Natural killer cell treated with Interleukin-12 subunit alpha and Interleukin-12 subunit beta and Interleukin-15 and Interleukin-18, amount 100 ng/mL, for 72 hours (primary cell): ENCODE measurements at places on chromosomes 6 and 20. TPM values are rescaled to one million over a fixed set of nuclear protein-coding genes. Genes with fewer than 3 reads are reported as not detected.

The GTSF1L gene
- total RNA-seq = not detected

GRCh38 chr20:48601798-48602197 lies 226.0 kb downstream of the PREX1 start:
- DNase-seq = no peak

GRCh38 chr6:108850669-108851465 lies 2.6 kb downstream of the ARMC2 start:
- DNase-seq = no peak

- no peak for DNase-seq
Measured at GRCh38 chr6:11009353-11009752, 34.8 kb downstream of the ELOVL2 start.

The CRIP3 gene
- total RNA-seq = 2.0 TPM

DNA sequence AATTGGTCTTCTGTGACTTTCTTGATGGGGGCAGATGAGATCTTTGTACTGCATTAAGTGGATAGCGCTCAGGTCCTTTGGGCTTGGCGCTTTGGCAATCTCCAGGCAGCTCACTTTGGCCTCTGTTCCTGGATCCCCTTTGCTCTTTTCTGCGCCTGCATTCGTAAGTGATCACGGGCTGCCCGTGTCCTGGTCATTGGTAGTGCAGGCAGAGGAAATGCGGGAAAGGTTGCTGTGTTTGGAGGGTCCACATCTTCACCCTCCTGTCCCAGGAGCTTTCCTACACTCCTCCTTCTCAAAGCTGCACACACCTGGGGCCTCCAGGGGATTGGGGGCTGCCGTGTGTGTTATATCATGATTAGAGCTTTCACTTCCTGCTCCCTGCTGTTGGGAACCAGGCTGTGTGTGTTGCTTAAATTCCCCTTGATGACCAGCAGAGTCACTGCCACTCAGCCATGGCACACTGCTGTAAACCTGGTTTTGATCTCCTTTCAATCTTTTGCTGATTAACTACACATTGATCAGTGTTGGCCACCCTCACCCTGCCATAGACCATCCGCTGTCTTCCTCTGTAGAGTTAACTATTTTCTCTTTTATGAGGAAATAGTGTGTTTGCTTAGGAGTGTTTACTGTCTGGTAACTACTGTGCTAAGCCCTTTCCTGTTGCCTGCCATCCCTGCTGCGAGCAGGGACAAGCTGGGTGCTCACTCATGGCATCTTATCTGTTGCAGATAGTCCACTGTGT lies 13.0 kb upstream of the SNHG17 start:
- DNase-seq = no peak

The PLCB4 gene
- total RNA-seq = not detected

The C4B gene
- total RNA-seq = 5.0 TPM

DNA sequence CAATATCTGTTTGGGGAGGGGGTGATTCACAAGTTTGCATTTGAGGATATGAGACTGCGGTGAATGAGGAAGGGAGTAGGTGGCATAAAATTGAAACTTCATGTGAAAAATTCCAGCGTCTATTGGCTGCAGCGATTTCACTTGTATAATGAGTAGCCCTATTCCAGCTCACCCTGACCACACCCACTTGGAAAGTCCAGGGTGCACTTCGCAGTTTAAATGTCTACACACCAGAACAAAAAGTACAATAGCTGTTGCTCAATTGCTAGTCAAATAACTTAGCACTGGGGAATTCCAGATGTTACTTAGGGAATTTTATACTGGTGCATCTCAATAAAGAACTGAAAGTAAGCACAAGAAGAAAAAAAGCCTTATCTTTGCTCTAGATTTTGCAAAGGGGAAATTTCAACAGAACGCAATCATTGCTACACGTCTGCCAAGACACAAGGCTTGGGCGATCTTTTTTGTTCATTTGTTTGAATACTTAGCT lies 6.3 kb downstream of the TNFAIP3 start:
- DNase-seq = peak; percentile 92

- no peak for DNase-seq
Measured at GRCh38 chr6:782141-782540, 89.2 kb upstream of the EXOC2 start.

DNA sequence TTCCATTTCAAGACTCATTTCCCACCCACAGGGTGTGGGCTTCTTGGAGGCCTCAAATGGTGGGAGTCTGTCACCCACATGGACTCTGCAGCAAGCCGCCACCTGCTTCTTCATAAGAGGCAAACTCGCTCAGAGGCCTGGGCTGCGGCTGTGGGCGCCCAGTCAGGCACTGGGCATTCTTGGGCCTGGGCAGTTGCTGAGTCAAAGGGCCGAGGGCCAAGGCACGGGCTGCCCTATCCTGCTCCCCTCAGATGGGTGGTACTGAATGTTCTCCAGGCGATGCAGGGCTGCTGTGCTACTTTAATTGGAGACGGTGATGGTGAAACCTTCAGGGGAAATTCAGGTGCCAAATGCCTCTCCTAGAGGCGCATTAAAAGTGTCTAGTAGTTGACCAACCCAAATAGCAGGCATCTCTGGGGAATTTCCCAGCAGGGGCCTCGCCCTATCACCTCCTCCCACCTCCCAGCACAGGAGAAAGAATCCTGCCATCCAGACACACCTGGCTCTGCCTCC lies 57.9 kb downstream of the MAFB start:
- no peak for DNase-seq

- DNase-seq = peak; percentile 8
Measured at GRCh38 chr20:63011798-63012197, 5.0 kb upstream of the BHLHE23 start.

GRCh38 chr6:154478021-154478700 lies 32.3 kb downstream of the CNKSR3 start:
- DNase-seq = no peak

The SEL1L2 gene
- not detected for total RNA-seq

DNA sequence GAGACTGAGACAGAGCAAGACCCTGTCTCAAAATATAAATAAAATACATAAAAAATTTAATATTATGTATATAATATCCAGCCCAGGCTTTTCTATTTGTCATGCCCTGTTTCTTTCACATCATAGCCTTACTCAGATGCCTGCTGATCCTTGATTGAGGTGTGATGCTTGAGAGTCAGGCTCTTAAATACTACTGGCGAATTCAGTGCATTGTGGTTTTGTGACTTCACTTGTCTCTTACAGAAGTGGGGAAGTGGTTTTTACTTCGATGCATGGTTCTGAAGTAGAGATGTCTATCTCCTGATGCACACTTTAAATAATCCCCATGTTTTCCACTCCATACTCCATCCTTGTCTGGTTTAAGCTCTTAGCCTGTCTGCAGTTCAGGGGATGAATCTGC lies 29.1 kb downstream of the ASXL1 start:
- no peak for DNase-seq

- no peak for DNase-seq
Measured at GRCh38 chr6:98514796-98515195, 319.6 kb upstream of the POU3F2 start.

DNA sequence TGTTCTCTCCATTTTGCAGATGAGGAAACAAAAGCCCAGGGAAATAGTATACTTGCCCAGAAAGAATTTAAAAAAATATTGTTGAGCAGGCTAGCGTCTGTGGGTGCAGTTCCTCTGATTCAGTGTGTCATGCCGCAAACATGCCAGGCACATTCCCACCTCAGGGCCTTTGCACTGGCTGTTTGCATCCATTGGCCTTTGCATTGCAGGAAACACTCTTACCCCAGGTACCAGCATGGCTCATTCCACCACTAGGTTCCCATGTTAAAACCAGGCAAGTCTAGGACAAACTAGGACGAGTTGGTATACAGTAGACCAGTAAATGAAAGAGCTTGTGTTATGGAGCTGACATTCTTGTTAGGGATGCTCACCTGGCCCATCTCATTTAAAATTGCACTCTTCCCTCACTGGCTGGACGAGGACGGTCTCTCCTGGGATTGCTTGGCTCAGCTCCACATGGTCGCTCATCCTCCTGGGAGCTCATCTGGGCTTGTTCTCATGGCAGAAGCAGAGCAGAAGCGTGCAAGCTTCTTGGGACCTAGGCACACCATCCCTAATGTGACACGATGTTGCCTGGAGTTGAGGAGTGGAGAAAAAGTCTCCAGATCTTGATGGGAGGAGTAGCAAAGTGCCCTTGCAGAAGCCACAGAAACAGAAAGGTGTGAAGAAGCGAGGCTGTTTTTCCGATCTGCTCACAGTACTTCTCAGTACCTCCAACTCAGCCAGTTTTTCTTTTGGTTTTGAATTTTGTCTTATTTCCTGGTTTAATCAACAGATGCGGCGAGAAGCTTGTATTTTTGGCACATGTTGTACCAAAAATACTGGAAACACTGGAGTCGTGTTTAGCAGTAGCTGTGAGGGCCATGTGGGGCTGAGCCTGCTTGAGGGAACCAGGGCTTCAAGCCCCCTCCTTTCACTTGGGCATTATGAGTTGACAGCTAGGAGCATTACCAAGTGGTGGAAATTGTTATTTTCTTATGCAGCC lies 13.9 kb downstream of the ZNF831 start:
- peak; percentile 85 for DNase-seq

DNA sequence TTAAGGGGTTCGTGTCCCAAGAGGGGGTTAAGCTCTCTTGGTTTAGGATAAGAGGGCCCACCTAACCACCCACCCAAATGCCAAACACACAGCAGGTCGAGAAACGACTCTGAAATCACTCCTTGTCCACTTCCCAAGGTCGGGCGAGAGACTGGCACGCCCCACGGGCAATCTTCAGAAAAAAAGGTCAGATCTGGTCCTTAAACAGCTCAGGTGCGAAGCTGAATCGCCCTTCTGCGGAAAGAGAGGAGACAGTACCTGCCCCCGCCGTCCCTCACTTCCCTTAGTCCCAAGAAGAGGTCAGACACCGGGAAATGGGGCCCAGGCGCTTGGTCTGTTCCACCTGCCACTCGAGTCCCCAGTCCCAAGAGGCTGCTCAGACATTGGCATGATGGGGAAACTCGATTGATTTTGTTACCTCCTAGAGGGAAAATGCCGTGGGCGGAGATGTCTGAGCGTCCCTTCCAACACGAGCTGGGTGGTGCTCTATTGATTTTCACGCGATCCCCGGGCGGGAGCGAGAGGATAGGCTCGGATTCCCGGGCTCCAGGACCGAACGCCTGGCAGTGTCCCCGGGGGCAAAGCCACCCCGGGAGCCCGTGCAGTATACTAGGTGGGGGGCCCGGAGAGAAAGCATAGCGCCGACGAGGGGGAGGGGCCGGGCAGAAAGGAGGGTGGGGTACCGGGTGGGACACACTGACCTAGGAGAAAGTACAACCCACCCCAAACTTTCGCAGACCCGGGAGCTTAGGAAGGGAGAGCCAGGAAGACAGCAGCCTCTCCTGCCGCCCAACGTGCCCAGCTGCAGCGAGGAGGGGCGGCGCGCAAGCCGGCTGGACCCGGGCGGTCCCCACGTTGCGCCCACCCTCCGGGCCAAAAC lies 1.1 kb upstream of the SAMD5 start:
- DNase-seq = no peak

The NMBR gene
- total RNA-seq = not detected

DNA sequence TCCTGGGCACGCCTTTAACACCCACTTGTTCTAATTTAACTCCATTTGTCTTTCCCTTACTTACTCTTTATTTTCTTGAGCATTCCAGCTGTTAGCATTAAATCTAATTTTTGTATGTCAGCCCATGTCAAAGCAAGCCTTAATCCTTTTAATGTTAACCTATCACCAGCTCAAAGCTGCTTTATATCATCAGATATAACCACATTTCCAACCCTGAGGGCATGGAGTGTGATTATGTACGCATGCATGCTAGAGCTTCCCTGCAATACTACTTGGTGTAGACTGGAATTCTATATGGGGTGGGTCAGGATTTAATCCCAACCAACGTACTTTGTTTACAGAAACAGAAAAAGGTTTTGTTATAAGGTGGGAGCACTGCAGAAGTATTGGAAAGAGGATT lies 139.4 kb upstream of the HMGN3 start:
- DNase-seq = no peak

The PHACTR1 gene
- 0.14 TPM for total RNA-seq

The BTN1A1 gene
- total RNA-seq = not detected

- DNase-seq = no peak
Measured at GRCh38 chr6:137903933-137904821, 37.1 kb downstream of the TNFAIP3 start.

DNA sequence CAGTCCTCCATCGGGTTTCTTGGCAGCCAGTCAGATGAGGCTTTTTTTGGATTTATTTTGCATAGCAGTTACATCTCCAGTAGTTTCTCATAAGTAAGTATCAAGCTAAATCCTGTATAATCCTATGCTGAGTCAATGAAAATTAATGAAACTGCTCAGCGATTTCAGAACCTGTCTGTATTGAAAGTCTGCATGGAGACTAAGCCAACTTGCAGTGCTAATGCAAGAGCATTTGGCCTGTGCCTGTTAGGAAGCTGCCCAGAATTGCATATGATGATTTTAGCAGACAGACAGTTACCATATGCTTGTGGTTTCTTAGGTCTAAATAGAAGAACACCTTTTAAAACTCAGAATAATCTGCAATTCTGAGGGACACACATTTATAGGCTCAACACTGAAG lies 25.2 kb upstream of the LRRN4 start:
- no peak for DNase-seq

GRCh38 chr20:6051505-6051904 lies 2.4 kb downstream of the LRRN4 start:
- no peak for DNase-seq

DNA sequence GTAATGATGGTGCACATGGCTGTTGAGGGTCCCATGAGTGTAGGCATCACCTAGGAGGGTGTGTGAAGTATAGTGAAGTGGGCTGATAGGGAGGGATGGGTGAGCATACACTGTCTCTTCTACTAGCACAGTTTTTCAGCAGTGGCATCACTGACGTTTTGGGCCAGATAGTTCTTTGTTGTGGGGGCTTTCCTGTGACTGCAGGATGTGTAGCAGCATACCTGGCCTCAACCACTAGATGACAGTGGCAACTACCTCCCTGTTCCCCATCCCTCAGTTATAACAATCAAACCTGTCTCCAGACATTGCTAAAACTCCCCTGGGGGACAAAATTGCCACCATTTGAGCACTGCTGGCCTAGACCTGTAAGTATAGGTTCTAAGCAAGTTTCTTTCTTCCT lies 239.0 kb downstream of the FOXC1 start:
- DNase-seq = no peak

DNA sequence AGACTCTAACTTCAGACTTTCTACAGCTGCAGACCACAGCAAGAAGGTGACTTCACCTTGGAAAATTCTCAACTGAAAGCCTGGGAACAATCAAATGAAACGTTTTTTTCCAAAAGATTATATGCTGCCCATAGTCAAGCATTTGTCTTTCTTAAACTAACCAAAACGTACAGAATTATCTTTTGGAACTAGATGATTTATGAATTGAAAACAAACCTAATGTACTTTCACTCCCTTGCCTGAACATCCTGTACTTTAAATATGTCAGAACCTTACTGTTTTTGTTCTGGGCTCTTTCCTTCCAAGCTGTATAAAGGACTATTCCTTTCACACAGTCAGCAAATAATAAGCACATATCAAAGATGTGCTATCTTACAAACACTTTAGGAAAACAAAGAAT lies 62.4 kb upstream of the TNFAIP3 start:
- no peak for DNase-seq
